ENCODE measurements at places on chromosomes 7 and 10.

- DNase-seq: no peak
Observed at GRCh38 chr7:102061354-102061945, 225.2 kb upstream of the SH2B2 start.

DNA sequence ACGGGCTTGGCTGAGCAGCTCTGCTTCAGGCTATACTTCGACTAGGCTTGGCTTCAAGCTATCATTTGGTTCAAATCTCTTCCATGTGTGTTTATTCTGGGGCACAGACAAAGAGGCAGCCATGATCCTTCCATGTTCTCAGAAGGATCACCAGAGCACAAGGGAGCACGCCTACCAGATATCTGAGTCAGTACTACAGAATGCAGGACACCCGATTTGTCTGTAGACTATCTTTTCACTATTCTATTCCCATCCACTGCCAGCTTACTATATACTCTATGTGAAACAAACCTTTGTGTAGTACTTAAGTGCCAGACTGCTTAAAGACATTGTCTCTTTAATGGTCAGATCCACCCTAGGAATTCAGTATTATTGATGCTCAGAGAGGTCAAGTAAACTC, 35.1 kb downstream of the CH25H start:
- DNase-seq: no peak

- no peak for DNase-seq
Observed at GRCh38 chr10:103504181-103504783, 10.8 kb downstream of the NEURL1 start.

- DNase-seq: no peak
Observed at GRCh38 chr10:133418289-133418993, 6.0 kb downstream of the SPRN start.

DNA sequence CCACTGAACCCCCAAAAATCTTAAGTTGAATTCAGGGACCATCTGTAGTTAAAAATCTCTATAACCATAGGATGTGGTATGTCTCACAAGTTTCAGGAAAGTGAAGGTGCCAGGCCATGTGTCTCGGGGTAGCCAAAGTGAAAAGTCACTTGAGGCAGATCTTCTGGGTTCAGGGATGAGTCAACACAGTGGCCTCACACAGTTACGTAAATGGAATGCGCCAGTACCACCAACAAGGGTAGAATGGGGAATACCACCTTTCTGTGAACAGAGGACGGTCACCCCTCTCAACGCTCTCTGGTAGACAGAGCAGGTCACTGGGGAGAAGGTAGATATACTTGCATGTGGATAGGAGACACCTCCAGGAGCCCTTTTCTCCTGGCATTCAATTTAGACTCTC, 71.4 kb downstream of the ELMO1 start:
- DNase-seq: no peak

GRCh38 chr10:80599424-80599847, 61.7 kb downstream of the SH2D4B start:
- DNase-seq: peak; percentile 64

- no peak for DNase-seq
Observed at GRCh38 chr7:111071556-111071955, 19.4 kb upstream of the LRRN3 start.

DNA sequence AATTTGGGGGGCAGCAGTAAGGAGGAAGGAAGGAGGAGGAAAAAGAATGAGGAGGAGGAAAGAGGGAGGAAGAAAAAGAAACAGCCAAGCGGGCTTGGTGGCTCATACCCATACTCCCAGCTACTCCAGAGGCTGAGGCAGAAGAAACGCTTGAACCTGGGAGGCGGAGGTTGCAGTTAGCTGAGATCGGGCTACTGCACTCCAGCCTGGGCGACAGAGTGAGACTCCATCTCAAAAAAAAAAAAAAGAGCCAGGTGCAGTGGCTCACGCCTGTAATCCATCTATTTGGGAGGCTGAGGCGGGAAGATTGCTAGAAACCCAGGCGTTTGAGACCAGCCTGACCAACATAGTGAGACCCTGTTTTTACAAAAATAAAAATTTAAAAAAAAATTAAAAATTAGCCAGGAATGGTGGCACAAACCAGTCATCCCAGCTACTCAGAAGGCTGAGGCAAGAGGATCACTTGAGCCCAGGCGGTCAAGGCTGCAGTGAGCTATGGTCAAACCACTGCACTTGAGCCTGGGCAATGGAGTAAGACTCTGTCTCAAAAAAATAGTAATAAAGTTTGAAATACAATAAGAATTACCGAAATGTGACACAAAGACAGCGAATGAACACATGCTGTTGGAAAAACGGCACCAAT, 14.1 kb upstream of the CRCP start:
- DNase-seq: no peak

- peak; percentile 60 for DNase-seq
Observed at GRCh38 chr10:26881600-26882331, 21.0 kb upstream of the ABI1 start.

DNA sequence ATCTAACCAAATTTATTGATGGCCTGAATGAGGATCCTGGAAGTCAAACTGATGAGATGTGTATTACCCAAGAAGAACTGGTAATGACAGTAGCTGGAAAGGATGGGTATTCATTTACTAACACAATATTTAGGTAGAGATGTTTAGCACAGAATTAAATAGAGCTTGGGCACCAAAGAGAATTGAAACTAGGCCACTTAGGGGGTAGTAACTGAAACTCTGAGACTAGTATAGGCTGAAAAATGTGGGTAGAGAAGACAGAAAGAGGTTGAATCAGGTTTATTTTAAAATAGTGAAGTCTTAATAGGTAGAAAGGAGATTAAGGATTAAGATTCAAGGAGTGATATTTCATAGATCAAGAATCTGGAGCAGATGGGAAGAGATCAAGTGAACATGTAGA, 155.8 kb downstream of the MLLT10 start:
- DNase-seq: no peak

GRCh38 chr10:101617102-101617823, 29.1 kb downstream of the DPCD start:
- DNase-seq: no peak

GRCh38 chr7:34059136-34059828, 153.9 kb downstream of the BMPER start:
- DNase-seq: peak; percentile 24

DNA sequence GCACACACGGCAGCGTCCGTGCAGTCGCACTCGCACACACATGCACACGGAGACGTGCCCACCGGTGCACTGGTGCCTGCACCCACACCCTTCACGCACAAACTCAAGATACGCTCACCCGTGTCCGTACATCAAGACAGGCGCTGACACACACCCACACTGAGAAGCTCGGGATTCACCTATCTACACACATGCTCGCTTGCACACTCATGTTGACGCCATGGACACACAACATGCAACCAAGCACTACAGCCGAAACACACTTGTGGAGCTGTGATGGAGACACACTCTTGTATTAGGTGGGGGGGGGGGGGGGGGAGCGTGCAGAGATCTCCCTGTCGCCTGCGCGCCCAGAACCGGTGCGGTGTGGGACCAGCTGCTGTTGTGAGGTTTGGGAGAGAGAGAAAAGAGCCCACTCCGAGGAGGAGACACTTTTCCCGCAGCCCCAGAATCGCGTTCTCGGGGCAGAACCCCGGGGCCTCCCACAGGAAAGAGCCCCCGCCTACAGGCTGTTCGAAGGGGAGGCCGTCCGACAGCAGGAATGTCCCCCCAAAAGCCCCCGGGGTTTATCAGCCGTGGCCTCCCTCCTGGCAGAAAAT, 605 bp upstream of the NFKB2 start:
- DNase-seq: no peak

DNA sequence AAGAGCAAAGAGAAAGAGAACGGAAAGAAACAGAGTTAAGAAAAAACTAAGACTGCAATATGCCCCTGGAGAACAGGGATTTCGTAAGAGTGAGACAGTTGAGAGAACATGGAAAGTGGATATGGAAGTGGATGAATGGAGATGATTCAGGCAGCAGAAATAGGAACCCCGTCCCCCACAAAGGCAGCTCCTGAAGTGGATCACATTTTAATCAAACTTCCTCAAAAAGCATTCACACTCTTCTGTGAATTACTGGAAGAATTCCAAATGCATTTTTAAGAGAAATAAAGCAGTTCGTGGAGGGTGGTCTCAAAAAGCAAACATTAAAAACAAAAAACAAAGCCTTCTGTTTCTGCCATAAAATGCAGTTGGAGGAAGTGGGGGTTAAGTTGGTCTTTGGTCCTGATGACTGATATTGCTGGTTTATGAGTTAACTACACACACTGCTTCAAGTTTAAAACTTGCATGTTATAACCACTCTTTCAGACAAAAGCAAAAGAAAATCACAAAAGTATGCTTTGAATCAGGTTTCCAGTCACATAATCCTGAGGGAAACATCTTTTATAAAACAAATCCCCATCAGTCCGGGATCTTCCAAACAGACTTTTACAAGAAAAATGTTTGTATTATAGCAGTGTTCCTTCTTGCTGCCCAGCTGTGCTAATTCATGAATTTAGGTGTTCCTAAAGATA, 214.3 kb downstream of the FANK1 start:
- no peak for DNase-seq

GRCh38 chr7:64849250-64849923, 53.7 kb upstream of the ZNF273 start:
- DNase-seq: no peak

GRCh38 chr10:25869067-25869591, 64.9 kb upstream of the MYO3A start:
- no peak for DNase-seq

GRCh38 chr7:14988941-14989340, 86.4 kb upstream of the DGKB start:
- no peak for DNase-seq

DNA sequence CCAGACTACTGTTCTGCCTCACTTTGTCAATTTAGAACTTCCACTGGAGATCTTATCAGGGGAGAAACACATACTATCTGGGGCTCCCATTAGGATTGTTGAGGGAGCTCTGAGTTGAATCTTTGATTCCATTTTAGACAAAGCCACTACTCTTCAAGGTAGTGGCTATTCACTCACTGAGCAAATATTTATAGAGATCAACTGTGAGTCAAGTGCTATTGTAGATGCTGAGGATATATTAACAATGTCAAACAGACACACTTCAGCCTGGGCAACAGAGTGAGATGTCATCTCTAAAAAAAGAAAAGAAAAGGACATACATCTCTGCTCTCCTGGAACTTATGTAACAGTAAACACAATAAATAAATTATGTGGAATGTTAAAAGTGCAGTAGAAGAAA, 315.3 kb downstream of the PTEN start:
- no peak for DNase-seq

DNA sequence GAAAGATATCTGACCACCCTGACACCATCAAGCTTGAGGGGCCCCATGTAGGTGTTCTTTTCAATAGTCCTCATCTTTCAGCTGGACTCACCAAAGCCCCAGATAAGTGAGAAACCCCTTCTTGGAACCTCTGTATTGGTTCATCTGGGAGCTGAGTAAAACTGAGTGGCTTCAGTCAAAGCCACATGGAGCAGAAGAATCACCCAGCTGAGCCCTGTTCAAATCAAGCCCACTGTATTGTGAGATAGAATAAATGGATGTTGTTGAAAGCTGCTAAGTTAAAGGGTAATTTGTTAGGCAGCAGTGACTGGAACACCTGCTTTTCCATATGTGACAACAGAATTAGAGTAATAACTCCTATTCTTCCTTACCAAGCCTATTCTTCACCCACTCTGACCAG, 64.8 kb upstream of the SDK1 start:
- DNase-seq: no peak

DNA sequence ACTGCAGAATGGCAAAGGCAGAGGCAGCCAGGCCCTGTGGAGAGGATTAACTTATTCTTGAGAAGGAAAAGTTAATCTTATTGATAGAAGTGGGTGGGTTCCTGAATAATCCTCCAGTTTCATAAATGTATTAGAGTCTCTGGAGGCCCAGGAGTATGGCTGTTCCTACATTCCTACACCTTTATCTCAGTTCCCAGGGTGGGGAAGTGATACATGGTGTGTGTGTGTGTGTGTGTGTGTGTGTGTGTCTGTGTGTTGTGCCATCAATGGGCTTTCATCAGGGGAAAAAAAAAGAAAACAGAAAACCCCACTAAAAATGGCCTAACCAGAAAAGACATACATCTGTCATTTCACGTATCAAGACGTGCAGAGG, 22.0 kb upstream of the GSDME start:
- no peak for DNase-seq

GRCh38 chr7:103987451-103987850, 2.0 kb downstream of the RELN start:
- no peak for DNase-seq

GRCh38 chr7:1725766-1726630, 55.9 kb downstream of the ELFN1 start:
- no peak for DNase-seq

DNA sequence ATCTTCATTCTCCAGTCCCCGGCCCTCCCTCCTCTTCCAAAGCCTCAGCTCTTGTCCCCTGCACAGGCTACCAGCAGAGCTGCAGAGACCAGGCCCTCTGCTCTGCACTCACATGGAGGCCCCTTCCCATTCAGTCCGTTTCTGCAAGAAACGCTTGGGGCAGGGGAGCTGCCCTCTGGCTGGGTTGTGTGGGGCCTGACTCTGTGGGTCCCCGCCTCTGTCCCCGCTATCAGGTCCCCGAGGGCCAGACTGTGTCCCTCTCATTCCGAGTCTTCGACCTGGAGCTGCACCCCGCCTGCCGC, 1.5 kb downstream of the PCOLCE start:
- peak; percentile 89 for DNase-seq

- DNase-seq: no peak
Observed at GRCh38 chr7:123573896-123574467, 16.4 kb upstream of the NDUFA5 start.

- no peak for DNase-seq
Observed at GRCh38 chr7:102810916-102811315, 62.1 kb downstream of the FAM185A start.

DNA sequence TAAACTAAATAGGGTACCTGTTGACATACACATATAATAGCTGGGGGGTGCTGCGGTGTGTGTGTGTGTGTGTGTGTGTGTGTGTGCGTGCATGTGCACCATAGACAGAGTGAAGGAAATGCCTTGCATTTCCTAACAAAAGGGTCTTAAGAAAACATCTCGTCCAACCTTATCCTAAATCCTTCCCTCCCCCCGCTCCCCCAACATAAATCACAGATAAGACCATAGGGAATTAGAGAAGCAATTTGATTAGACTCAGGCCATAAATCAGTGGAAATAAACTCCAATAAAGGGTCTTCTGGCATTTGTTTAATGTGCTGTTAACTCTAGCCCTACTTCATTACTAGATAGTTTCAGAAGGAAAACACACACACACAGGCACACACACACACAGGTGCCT, 148.5 kb downstream of the PPP1R17 start:
- no peak for DNase-seq

DNA sequence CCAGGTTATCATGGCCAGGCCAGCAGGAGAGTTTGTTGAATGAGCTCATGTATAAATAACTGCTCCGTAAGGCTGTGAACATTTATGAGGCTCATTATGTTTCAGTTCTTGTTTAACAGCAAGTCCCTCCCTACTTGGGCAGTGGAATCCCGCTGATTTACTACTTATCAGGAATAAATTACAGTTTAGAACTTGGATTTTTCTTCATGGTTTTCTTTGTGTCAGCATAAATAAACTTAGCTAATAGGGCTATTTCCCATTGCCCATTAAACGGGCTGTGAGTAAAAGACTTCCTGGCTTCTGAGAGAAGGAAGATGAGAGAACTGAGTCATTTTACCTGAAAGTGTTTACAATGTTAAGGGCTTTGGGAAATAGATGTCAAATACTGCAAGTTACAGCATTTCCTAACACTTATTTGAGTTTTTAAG, 701.6 kb upstream of the ANKRD30A start:
- no peak for DNase-seq

- DNase-seq: no peak
Observed at GRCh38 chr10:117217196-117217761, 20.0 kb downstream of the KCNK18 start.

- no peak for DNase-seq
Observed at GRCh38 chr10:122182308-122182707, 88.8 kb upstream of the BTBD16 start.

- no peak for DNase-seq
Observed at GRCh38 chr7:157615101-157615817, 278.5 kb downstream of the DNAJB6 start.

Measured in retina (tissue), 1 donor.